ENCODE measurements at places on chromosomes 11 and 22.

DNA sequence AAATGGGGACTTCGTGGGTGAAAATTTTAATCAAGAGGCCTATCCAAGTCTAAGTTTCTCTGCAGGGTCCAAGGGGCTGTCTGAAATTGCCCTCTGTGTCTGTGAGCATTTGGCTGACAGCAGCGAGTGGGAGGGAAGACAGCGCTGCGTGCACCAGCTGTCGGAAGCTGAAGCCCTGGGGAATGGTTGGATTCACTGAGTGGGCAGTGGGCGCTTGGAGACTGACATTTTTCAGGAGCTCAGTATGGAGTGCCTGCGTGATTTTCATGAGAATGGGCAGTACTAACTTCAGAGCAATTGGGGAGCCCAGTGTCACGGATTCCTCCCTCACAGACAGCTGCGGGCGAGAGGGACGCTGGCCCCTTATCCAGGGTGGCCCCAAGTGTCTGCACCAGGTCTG, 388.8 kb upstream of the B3GAT1 start:
- DNase-seq: no peak

GRCh38 chr11:128494418-128495332, 92.7 kb downstream of the ETS1 start:
- DNase-seq: no peak

DNA sequence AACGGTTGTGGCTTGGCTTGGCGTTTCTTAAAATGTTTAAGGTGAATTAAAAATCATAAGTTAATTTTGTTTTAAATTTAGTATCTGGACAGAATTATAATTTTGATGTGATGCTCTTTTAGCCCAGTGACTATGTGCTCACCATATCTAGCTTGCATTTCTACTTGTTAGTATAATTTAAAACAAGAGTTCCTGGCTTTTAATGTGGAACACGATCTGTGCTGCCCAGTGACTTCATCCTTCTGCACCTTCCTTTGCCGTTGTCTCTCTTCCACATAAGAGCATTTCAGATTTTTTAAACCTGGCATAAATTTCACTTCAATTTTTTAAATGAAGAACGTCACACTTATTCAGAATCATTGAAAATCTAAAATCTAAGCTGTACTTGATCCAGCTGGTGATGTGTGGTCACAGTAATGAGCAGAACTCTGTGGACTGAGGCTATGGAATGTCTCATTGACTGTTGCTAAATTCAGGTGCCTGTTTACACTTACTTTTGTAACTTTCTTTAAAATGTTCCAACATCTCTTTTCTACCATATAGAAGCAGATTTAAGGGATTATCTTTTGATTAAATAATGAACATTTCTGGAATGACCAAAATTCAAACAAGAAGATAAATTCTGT, 75.4 kb upstream of the ADSL start:
- no peak for DNase-seq

DNA sequence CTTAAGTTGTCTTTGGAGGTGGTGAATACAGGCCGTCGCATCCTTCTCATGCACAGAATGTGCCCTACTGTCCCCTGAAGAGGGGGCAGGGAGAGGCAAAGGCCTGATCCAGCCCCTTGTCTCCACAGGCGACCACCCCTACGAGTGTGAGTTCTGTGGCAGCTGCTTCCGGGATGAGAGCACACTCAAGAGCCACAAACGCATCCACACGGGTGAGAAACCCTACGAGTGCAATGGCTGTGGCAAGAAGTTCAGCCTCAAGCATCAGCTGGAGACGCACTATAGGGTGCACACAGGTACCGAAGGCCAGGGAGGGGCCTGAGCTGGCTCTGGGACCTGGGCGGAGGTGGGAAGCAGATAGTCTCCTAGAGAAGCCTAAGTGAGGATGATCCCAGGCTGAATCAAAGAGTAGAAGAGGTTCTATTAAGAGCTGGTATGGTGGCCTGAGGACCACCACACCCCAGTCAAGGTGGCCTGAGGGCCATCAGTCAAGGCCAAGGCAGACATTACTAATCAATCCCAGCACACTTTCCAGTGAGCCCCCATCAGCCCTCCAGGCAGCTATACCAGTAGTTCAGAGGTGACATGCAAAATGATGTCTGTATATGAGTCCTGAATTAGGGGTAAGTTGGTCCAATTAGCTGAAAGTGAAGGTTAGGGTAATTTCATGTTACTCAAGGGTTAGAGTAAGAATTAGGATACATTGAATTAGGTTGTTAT, 49.0 kb upstream of the NNMT start:
- no peak for DNase-seq

DNA sequence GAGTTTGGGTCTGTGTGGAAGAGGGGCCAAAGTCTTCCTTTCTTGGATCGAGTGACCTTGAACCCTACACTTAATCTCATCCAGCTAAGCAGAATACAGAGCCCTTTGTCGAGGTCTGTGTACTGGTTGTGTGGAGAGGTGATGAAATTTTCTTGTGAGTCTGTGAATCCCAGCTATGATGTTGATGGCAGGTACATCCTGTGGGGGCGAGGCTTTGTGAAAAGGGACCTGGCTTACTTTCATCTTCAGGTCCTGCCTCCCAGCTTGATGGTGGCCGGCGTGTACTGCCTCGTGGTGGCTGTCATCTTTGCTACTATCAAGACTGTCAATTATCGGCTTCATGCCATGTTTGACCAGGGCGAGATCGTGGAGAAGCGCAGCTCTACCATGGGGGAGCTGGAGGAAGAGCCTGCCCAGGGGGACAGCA, 1.0 kb downstream of the PCNX3 start:
- DNase-seq: no peak

DNA sequence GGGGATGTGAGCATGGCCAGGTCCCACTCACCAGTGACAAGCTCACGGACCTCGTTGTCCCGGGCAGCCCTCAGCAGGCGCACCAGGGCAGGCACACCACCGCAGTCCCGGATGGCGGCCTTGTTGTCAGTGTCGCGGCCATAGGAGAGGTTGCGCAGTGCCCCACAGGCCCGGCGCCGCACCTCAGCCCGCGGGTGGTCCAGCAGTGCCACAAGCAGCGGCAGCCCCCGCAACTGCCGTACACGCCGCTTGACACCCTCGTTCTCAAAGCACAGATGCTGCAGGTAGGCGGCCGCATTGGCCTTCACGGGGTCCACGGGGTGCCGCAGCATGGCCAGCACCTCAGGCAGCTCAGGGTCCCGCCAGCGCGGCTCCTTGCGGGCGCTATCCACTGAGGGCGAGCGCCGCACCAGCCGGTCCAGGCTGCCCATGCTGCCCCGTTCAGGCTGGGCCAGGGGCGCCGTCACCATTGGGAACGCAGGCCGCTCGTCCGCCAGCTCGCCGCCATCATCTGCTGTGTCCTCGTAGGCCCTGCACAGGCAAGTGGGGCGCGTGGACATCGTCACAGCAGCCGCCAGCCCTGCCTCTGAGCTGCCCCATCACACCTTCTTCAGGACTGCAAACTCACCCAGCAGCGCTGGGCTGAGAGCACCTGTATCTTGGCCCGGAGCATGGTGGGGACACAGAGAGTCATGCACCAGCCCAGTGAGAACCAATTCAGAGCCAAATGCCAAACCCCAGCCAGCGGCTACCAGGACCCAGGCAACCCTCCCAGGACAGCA, 36.7 kb downstream of the ARVCF start:
- DNase-seq: no peak

DNA sequence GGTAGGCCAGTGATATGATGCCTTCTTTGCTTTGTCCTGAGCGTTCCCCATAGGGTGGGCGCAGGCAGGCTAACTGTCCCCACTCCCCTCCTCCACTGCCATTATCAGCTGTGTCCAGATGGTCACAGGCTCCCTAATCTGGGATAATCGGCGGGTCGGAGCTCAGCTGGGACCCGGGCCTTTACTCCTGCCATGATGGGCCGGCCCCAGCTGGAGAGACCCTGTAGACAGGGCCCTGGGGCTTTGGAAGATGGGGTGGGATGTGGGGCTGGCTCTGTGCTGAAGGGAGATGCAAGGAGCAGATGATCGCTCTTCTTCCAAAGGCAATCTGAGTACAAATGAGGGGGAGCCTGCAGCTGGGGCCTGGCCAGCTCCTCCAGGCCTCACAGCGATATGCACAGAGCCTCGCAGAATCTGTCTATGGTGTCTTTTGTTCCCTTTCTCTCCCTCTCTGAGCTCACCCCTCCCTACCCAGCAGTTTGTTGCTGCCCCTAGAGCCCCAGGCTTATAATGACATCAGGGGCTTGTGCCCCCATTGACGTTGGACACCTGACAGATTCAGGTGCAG, 11.9 kb downstream of the KLHL35 start:
- no peak for DNase-seq

DNA sequence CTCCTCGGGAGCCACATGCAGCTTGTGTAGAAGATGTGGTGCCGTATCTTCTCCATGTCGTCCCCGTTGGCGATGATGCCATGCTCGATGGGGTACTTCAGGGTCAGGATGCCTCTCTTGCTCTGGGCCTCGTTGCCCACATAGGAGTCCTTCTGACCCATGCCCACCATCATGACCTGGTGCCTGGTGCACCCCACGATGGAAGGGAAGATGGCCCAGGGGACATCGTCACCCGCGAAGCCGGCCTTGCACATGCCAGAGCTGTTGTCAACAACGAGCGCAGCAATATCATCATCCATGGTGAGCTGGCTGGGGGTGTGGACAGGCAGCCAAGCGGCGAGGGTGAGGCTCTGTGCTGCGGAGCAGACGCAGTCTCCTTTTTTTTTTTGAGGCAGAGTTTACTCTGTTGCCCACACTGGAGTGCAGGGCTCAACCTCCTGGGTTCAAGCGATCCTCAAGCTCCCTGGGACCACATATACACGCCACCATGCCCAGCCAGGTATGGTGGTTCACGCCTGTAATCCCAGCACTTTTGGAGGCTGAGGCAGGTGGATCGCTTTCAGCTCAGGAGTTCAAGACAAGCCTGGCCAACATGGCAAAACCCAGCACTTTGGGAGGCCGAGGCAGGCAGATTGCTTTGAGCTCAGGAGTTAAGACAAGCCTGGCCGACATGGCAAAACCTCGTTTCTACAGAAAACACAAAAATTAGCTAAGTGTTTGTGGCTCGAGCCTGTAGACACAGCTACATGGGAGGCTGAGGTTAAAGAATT, 17.3 kb upstream of the EP300 start:
- DNase-seq: no peak

DNA sequence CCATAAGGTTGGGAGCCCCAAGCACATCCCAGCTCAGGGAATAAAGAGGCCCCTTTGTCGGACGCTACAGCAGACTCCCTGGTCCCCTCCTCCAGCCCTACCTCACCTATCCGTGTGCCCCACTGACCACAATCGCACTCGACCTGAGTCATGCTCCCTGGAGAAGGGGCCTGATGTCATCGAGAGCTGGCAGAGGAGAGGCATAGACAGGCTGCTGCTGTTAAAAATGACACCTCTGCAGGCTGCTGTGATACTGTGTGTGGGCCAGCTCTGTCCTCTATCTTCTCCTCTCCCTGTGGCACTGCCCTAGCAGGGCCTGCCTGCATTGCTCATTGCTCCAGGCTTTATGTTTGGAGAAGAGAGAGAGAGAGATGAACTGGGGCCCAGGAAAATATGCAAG, 123.4 kb upstream of the SYT13 start:
- DNase-seq: no peak

DNA sequence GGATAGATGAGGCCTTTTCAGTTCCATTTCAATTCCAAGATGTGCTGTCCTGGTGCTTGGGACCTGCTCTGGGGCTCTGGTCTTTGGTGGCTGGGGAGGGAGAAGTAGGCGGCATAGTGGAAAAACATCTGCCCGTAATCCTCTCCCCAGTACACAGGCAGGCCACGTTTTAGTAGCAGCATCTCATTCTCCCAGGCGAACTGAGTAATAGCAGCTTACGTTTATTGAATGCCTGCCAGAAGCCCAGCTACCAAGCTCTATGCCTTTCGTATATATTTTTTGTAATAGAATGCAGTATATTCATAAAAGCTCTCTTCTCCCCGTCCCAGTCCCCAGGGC, 11.4 kb downstream of the ACO2 start:
- no peak for DNase-seq

DNA sequence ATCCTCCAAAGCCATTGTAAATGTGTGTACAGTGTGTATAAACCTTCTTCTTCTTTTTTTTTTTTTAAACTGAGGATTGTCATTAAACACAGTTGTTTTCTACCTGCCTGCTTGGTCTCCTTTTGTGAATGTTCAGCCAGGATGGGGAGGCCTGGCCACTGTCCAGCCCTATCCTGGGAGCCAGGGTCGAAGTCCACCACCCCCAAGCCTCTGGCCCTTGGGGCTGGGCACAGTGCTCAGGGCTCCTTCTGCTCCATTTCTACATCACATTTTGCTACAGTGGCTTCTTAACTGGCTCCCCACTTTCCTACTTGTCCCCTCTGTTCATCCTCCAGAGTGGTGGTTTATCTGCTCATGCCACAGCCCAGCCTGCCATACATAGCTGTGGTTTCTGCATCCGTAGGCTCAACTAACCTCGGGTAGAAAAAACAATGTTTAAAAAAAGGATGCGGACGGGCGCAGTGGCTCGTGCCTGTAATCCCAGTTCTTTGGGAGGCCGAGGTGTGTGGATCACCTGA, 2.5 kb upstream of the SMARCB1 start:
- no peak for DNase-seq

- DNase-seq: no peak
These were observed 121.8 kb upstream of the POU2AF2 start for GRCh38 chr11:111123463-111124398.

DNA sequence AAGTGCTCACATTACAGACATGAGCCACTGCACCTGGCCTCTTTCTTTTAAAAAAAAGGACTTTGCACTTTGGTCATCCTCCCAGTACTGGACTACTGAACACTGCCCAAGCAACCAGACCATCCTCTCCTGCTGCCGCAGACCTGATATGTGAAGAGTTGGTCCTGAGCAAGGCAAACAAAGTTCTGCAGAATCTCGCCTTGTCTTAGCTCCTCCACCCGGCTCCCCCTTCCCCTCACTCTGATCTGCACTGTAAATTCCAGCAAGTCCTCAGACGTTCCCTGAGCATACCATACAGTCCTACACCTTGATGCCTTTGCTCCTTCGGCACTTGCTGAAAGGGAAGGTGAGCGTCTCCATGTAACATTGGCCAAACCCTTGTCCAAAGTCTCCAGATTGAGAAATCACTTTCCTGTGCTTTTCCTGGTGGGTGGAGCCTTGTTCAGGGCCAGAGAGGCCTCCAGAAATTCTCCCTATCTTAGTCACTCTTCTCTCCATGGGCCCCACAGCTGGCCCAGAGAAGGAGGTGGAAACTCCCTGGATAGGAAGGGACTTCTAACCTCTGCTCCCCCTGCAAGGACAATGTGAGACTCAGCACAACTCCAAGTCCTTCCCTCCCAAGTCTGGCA, 47.0 kb upstream of the TIMP3 start:
- DNase-seq: no peak

DNA sequence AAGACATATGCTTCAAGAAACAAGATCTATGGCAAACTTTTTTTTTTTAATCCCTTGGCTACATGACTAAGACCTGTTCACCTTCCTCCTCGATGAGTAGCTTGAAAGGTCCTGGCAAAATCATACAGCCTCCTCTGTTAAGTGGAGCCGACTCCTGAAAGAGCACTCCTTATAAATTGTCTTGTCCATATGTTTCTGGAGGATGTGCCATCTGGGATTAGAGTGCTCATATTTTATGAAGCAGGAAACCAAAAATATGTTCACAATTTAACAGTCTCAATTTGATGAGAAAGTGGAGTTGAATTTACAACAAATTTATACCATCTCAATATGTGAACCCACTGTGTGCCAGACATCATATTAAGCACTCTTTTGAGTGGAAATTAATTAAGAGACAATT, 912.1 kb upstream of the FAT3 start:
- no peak for DNase-seq

- no peak for DNase-seq
These were observed 90.7 kb downstream of the FAM76B start for GRCh38 chr11:95698676-95699557.

Data from effector memory CD8-positive, alpha-beta T cell (primary cell).